Renal cortical epithelial cell (primary cell): ENCODE measurements at places on chromosomes 11 and 22. TPM values are rescaled to one million over a fixed set of nuclear protein-coding genes. Genes with fewer than 3 reads are reported as not detected.

DNA sequence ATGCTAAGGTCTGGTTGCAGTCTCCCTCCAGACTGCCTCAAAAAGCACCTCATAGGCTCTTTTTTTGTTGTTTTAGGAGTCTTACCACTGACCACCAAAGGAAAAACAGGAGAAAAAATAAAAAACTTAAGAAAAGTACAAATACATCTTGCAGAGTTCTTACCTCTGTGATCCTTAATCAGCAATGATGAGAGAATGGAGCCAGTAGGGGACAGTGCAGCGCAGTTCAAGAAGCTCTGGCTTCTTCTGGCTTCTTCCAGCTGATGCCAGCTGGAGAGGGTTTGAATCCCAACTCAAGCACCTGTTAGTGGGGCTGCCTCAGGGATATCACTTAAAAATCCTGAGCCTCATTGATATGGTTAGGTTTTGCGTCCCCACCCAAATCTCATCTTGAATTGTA, 223.3 kb upstream of the ISX start:
- no peak for DNase-seq

DNA sequence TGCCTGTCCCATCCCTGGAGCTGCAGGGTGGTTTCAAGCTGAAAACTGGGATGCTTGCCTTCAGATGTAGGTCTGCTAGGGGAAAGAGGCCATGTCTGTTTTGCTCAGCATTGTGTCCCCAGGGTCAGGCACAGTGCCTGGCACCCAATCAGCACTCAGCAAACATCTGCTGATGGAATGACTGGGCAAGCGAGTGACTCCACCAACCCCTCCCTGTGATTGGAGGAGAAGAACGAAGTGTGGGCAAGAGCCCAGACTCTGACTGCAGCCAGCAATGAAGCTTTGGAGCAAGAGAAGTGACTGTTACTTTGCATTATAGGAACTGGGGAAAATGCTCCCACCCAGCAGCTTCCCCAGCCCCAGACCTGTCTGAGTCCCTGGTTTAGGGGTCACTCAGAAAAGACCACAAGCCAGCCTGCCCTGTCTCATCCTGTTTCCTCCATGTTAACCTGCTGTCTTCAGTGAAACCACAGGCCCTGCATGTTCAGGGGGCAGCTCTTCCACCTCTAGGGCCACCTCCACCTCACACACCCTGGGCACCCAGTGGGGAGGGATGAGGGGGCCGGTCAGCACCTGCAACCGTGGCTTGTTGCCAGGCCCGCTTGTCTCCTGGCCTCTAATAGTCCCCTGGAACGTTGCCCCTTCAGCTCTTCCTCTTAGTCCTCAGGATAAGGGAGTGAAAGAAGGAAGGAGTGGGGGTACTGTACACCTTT, 147.4 kb downstream of the TRIM29 start:
- DNase-seq = no peak

Gene DBX1
- total RNA-seq = not detected in 2 replicates

Gene BAIAP2L2
- total RNA-seq = 0.85 and 1.9 TPM in 2 replicates

GRCh38 chr11:129951201-129951865, 51.3 kb downstream of the PRDM10 start:
- no peak for DNase-seq

Gene CD3D
- total RNA-seq = not detected in 2 replicates

DNA sequence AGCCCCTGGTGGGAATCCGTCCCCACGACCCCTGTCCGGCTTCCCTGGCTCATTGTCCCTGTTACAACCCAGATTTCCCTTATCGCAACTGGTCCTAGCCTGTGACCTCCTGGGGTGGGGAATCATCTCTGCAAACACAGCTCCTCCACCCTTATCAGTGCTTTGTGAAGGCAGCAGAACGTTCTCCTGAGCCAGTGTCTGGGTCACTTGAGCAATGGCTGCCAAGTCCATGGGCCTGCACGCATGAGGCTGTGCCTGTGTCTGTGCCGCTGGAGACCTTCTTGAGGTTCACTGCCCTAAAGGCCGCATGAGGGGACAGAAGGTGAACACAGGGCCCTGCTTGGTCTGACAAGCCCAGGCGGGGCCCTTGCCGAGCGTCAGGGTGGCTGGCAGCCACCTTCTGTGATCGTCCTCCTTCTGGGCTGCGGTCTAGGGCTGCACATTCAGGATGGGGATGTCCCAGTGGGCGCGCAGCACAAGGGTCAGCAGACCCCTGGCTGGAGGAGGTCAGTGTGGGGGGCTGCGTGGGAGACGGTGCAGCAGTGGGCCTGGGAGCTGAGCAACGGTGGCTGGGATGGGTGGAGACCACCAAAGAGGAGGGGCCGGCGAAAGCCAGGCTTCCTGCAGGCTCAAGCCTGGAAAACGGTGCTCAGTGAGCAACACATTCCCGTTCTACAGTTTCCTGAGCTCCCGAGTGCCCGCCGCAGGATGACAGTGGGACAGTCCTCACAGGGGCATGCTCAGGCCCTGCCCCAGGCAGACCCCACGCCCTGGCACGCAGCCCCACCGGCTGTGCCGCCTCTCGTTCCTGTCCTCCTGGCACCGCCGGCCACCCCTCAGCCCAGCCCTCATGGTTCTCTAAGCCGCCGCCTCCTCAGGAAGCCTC, 74.1 kb downstream of the CDKN1C start:
- DNase-seq = no peak

- no peak for DNase-seq
Measured at GRCh38 chr22:36640106-36640672, 63.4 kb downstream of the CACNG2 start.

DNA sequence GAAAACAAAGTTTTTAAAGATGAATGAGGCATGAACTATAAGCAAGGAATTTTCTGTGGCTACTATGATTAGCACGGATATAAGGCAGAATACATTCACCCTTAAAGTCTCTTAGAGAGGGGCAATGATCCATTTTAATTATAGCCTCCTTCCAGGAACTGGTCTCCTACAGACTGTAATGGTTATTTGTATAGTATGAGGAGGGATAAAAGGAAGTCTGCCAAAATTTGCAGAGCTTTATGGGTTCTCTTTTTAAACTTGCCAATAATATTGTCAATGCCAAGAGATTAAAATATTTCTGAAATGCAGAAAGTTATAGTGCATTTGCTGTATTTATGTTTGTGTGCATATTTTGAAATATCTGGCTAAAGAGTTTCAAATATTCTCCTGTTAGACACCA, 271.4 kb upstream of the LUZP2 start:
- DNase-seq = no peak

Gene ENTHD1
- total RNA-seq = not detected in 2 replicates

Gene TREH
- not detected in 2 replicates for total RNA-seq

- DNase-seq = no peak
Measured at GRCh38 chr11:117256573-117256972, 24.1 kb downstream of the RNF214 start.
